SK-N-SH treated with all-trans-retinoic acid at 6 μM for 48 hours (cell line): ENCODE measurements at places on chromosomes 1 and 21.

GRCh38 chr1:152001631-152002584 is 8.2 kb upstream of the S100A10 start:
- peak; percentile 85 for ATAC-seq

DNA sequence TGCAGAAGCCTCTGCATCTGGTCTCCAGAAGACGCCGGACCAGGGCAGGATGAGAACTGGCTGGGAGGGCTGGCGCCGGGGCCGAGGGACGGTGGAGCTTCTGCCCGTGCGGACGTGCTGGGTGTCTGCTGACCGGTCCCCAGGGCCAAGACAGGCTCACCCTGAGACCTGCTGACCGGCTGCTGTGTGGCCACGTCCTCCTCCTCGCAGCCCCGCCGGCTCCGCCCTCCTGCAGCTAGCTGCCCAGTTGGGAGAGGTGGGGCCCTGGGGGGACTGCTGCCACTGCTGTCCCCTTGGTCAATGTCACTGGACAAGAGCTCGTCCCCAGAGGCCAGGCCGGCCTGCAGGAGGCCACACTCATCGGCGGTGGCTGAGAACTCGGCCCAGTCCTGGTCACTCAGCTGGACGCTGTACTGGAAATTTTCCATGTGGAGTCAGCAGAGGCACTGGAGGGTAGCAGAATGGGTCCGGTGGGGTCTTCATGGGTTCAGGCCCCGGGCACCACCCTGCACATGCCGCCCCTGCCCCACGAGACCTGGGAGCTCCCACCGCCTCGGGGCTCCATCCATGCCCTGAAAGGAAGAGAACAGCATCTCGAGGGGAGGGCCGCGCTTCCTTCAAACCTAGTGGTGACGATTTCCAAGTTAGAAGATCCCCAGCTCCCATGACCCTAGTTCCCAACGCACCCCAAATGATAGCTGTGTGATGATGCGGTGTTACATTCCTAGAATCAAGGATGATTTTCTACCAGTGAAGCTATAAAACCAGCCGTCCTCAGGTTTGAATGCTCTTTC is 1.1 kb downstream of the PERM1 start:
- ATAC-seq, result no peak

DNA sequence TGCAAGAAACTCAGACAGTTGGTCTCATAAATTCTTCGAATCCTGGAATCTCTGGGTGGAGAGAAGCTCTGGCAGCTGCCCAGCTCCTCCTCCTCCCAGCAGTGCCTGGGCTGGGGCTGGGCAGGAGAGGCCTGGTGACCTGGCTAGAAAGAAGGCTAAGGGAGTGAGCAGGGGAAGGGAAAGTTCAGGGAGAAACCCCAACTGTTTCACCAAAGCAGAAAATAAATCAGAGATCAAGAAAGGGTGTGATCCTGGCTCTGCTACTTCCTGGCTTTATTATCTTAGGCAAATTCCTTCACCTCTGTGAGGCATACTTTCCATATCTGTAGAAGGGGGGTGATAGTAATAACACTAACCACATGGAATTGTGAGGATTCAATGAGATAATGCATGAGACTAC is 8.8 kb upstream of the COL16A1 start:
- peak; percentile 5 for ATAC-seq

GRCh38 chr1:54355931-54356679 is 50.1 kb downstream of the SSBP3 start:
- ATAC-seq, result no peak

DNA sequence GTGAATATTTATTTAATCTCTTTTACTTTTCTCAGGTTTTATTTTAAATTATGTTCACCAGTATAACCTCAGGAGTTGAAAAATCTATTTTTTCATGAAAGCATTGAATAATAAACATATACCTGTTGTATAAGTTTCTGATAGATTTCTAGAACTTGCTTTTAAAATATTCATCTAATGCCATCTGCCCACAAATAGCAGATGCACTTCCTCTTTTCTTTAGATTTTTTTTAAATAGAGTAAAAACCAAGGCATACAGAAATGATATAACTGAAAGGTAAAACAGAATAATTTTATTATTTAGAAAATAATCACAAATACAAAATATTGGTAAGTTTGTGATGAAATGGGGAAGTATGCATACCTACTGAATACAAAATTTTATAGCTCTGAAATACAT is 130.7 kb upstream of the PRMT6 start:
- ATAC-seq, result no peak

- no peak for ATAC-seq
Measured at GRCh38 chr1:204464187-204464631, 30.4 kb downstream of the PIK3C2B start.

GRCh38 chr1:97163591-97164275 is 442.1 kb downstream of the PTBP2 start:
- no peak for ATAC-seq

DNA sequence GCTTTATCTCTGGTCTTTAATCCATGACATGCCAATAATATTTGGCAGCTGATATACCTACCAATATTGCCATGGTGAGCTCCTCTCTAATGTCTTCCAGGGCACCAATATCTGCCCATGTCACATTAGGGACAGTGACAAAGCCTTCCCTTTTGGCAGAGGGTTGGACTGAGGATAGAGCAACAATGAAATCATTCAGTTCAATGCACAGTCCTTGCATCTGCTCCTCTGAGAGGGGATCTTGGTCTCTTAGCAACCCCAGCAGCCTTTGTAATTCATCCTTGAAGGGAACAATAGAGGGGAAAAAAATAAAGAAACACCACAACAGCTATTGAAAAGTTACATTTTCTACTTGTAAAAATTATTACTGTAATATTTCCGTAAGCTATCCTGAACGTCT is 42.3 kb downstream of the NVL start:
- no peak for ATAC-seq

DNA sequence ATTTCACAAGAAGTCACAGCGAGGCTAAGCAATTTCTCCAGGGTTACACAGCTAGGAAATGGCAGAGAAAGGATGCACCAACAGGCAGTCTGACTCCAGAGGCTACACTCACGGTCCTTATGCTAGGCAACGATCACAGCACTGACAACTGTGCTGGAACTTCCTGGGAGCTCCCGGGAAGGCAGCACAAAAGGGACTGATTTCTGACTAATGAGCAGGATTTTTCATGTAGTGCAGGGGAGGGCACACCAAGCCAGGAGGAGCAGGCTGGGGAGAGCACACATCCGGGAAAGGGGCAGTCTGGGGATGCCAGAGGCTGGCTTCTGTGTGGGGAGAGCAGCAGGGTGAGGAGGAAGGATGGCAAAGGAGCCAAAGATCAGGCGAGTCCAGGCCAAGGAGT is 486.7 kb downstream of the OMA1 start:
- no peak for ATAC-seq

- no peak for ATAC-seq
Measured at GRCh38 chr1:86548839-86549238, 2.0 kb downstream of the CLCA4 start.

DNA sequence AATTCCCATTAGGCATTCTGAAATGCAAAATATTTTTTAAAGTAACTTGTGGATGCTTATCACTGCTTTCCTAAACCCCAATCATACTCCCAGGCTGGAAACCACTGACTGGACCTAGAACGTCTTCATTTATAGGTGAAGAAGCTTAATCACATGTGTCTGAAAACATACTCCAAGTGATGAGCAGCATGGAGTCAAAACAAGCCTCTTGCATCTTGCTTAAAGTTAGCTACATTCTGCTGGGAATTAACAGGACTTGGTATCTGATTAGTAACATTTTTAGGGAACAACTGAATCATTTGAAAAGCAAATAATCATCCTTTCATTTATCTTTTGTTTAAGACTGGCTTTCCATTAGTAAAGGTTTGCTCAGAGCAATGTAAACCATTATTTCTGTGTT is 105.7 kb downstream of the AK5 start:
- no peak for ATAC-seq

DNA sequence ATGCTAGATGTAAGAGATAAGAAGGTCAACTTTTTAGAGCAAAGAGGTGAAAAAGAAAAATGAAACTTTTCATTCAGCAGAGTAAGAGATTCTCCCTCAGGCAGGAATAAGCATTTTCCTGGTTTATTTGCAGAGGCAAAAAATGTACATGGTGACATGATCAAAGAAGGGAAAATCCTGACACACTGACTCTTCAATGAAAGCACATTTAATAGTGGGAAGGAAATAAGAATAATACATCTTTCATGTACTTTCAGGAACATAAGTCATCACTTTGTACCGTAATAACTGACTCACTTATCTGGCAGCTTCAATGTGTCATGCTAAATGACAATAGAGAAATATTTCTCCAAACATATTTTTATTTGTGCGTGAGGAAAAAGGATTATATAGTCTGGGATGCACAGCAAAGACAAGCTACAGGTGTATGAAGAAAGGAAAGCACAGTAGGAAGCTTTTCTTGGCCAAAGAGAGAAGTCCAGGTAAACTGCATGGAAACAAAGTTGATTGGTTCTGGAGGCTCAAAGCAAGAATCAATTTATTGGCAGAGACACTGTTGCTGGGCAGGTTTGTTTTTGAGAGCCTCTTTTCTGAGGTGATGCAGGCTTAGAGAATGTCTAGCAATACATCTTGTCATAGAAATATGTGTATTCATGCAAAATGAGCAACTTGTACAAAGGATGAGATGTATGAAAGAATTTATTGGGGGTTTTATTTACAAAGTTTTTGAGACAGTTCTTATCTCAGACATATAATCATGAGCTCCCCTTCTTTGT is 1409.0 kb downstream of the PLA2G4A start:
- peak; percentile 91 for ATAC-seq

- ATAC-seq, result no peak
Measured at GRCh38 chr1:231770506-231771175, 144.1 kb downstream of the DISC1 start.

DNA sequence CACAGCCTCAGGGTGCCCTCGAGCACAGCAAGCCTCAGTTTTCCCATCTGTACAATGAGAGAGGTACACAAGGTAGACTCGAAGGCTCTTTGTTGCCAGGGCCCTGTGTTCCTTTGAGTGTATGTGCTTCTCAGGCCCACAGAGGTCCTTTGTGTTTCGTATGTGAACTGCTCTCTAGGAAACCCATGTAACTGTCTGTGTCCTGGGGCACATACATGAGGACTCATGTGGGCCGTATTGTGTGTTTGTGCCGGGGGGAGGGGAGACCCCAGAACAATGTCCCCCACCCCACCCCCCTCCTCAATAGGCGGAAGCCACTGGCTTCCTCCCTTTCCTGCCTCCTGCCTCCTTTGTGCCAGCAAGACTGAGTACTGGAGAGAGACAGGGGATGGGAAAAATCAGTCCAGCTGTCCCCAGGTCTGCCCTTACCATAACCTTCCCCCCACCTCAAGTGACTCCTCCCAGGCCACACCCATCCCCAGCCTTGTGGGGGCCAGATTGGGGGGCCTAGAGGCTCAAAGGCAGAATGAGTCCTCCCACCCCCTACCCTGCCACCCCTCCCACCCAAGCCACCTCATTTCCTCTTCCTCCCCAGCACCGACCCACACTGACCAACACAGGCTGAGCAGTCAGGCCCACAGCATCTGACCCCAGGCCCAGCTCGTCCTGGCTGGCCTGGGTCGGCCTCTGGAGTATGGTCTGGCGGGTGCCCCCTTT is at the start of gene TIE1:
TSS of gene TIE1 (plus strand) at position 605 of the 717 bp plus-strand sequence. CDS start at position 695, 90 bp downstream.
- ATAC-seq, result no peak

DNA sequence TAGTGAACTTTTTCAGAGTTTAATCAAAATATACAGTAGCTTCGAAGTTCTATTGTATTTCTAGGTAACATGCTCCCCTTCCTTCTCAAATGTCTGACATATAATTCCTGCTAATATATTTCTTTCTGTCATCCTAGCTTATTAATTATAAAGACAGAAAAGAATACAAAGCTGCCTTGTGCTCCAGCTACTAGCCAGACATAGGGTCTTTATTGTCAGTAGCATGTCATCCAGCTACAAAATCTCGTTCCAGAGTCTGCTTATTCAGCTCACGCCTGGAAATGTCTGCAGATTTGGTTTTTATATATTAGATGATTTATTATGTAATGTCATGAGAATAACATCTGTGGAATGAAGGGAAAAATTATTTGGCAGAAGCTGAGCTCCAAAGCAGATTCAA is 1102.8 kb downstream of the BRINP3 start:
- ATAC-seq, result no peak

DNA sequence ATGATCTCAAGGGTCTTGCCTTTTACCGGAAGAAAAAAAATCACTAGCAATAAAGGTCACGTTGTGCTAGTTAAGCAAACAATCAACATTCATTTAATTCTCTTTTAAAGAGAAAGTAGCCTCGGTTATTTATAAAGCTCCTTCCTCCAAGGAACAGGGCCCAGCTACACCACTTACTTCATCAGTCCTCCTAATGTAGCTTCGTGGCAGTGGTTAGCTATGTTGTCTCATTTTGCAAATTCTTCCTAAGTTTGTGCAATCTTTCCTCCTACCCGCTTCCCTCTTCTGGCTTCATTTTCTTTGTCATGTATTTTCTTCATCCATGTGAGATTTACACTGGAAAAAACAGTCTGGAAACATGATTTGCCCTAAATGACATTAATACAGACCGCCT is 554.2 kb downstream of the NUF2 start:
- ATAC-seq, result no peak

DNA sequence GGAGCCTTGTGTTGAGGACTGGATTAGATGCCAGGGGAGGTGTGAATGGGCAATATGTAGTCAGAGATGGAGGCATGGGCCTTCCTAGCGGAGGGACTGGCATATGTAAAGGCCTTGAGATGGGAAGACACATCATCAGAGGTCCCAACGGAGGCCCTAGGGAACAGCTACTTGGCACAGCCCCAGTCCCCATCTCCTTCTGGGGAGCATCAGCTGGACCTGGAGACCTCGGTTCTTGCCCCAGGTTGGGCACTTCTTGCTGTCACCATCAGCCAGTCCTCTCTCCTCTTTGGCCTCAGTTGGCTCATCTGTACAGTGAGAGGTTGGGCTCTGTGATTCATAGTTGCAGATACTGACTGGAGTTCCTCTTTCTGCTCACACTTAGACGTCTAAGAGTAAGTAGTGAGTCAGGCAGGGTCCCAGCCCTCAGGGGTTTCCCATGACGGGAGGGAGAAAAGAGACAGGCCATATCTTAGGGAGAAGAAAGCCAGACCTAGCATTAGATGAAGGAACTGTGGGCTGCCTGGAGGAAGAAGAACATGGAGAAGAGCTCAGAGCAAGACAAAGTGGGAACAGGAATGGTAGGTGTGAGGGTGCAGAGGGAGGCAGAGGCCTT is 3.4 kb upstream of the MARCKSL1 start:
- no peak for ATAC-seq

GRCh38 chr21:44765231-44766013 is 36.2 kb downstream of the UBE2G2 start:
- ATAC-seq, result peak; percentile 33

GRCh38 chr1:214143006-214143992 is 137.7 kb upstream of the SMYD2 start:
- no peak for ATAC-seq

GRCh38 chr1:116485071-116485735 is 85.6 kb downstream of the CD58 start:
- ATAC-seq, result peak; percentile 95

DNA sequence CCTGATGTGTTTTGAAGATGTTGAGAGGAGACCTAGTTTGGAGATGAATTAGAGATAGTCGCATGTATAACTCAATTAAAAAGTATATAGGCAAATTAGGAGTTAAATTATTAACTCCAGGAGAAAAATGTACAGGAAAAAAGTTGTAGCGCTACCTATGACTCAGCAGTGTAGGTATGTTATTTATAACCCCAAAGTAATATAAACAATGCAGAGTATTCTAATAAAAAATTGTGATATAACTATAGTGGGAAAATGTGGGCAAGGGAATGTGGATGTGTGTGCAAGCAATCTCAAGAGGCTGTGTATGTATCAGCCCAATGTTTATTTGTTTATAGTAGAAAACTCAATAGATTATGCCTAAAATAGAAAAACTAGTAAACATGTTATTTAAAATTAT is 144.5 kb downstream of the BRINP2 start:
- ATAC-seq, result no peak
